Neural crest cell (in vitro differentiated cells): ENCODE measurements at places on chromosomes 12 and 14.

GRCh38 chr12:114821570-114821969 lies 137.6 kb upstream of the TBX3 start:
- no peak for DNase-seq

GRCh38 chr12:102481705-102482425 lies 1.5 kb upstream of the IGF1 start:
- no peak for DNase-seq

GRCh38 chr14:33463731-33464130 lies 487.1 kb downstream of the EGLN3 start:
- DNase-seq: no peak

DNA sequence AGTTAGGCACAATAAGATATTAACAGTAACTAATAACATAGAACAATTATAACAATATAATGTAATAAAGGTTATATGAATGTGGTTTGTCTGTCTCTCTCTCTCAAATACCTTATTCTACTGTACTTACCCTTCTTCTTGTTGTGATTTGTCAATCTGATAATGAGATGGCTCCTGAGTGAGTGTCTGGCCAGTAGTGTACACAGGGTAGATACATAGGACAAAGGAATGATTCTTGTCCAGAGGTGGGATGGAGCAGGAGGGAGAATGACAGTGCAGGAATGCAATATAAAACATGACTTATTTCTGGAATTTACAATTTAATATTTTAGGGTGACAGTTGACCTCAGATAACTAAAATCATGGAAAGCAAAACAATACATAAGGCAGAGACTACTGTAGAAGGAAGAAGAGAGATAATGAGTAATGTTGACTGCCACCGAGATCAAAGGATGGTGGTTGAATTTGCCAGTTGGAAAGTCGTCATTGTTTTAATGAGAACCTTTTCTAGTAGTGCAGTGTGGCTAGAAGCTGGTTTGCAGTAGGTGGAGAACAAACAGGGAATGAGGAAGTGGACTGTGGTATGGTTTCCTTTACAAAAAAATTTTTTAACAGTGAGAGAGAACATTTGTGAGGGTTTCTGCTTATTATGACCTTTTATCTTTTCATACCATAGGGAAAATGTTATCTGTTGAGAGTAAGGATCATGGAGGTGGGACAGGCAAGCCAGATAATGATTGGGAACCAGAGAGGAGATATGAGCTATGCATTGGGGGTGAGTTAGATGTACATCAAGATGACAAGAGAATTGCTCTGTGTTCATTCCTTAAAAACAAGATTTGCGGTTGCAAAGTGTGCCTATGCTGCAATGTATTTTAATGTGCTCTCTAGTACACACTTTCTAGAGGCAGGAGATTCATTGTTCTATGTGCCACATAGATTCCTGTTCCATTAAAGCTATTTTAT lies 458.3 kb downstream of the BTG1 start:
- no peak for DNase-seq

DNA sequence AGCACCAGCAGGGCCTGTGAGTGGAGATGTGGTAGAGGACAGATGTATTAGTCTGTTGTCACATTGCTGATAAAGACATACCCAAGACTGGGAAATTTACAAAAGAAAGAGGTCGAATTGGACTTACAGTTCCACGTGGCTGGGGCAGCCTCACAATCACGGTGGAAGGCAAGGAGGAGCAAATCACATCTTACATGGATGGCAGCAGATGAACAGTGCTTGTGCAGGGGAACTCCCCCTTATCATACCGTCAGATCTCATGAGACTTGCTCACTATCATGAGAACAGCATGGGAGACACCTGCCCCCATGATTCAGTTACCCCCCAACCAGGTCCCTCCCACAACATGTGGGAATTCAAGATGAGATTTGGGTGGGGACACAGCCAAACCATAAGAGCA lies 361.9 kb downstream of the VRK1 start:
- DNase-seq: no peak

DNA sequence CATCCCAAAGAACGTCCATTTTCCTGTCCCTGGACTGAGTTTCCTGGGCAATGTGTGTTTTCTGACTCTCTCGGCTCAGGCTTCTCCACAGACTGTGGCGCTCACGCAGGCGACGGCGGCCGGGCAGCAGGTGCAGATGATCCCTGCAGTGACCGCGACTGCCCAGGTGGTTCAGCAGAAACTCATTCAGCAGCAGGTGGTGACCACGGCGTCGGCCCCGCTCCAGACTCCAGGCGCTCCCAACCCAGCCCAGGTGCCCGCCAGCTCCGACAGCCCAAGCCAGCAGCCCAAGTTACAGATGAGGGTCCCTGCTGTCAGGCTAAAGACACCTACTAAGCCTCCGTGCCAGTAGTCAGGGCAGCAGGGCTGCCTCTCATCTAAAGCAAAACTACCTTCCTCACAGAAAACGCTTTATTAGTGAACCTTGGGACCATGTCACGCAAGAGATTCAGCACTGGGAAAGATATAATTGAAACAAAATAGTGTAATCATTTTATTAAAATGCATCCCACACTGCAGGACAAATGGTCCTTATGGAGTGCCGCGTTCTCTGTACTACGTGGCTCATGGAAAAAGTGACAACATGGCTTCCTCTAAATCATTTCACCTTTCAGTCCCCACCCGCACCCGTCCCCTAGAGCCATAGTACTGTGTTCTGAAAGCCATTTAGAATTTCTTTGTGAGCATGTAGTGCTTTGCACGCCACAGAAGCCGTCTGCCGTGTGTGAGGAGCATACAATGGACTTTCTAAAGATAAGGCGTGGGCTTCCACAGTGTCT lies 66.6 kb downstream of the DDX51 start:
- no peak for DNase-seq

- DNase-seq: no peak
Observed at GRCh38 chr12:49796155-49796554, 32.1 kb downstream of the NCKAP5L start.

GRCh38 chr12:47286676-47287075 lies 206.9 kb upstream of the AMIGO2 start:
- DNase-seq: no peak

GRCh38 chr14:74934041-74934440 lies 11.0 kb upstream of the RPS6KL1 start:
- no peak for DNase-seq

DNA sequence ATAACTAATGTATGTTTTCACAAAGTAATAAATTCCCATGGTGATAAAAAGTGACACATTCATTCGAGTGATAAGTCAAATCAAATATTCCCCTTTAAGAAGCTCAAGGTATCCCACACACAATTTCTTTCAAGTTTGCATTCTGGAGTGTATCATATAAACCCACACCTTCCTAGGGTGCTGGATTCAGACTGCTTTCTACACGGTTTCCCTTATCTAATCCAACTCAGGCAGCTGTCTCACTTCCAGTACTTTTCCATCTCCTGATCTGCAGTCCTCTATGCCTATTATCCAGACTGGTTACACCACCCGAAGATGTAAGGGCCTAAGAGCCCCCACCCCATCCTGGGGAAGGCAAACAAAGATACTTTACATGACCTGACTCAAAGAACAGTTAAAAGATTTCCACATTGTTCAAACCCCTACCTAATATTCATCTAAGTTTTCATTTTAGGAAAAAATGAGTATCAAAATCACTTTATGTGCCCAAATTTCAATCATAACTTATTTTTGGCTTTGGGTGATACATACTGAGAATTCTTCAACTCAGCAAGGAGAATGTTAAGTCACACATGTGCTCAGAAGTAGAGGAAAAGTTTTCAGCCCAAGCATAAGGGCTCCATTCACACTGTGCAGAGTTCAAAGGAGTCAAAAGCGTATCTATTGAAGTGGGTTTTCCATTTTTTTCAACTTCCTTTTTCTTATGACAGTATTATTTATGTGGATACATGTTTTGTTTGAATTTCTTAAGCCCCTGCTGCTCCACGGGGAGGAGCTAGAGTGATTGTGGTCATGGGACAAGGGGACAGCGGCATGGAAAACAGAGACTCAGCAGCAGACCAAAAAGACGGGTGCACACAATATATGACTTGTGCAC lies 41.8 kb downstream of the CORO1C start:
- peak; percentile 37 for DNase-seq

- no peak for DNase-seq
Observed at GRCh38 chr12:50248411-50248810, 34.9 kb downstream of the LIMA1 start.

DNA sequence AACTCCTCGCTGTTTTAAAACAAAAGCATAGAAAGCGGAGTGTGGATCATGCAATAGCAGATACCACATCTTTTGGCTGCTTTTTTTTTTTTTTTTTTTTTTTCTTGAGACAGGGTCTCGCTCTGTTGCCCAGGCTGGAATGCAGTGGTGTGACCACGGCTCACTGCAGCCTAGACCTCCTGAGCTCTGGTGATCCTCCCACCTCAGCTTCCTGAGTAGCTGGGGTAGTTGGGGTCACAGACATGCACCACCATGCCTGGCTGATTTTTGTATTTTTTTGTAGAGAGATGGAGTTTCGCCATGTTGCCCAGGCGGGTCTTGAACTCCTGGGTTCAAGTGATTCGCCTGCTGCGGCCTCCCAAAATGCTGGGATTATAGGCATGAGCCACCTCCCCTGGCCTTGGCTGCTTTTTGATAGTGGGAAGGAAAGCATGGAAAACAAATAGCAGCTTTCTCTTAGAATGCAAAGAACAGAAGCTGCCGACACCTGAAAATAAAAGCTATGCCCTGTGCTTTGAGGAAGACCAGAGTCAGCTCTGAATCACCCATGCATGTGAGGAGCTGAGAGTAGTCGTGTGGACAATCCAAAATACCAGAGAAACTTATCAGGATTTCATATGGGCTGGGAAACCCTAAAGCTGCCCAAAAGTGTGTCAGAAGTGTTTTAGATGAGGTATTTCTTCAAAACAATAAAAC lies 3.6 kb upstream of the ELK3 start:
- DNase-seq: no peak

- no peak for DNase-seq
Observed at GRCh38 chr12:42865282-42865681, 275.7 kb upstream of the PRICKLE1 start.

- no peak for DNase-seq
Observed at GRCh38 chr14:79542121-79542520, 669.2 kb downstream of the DIO2 start.

DNA sequence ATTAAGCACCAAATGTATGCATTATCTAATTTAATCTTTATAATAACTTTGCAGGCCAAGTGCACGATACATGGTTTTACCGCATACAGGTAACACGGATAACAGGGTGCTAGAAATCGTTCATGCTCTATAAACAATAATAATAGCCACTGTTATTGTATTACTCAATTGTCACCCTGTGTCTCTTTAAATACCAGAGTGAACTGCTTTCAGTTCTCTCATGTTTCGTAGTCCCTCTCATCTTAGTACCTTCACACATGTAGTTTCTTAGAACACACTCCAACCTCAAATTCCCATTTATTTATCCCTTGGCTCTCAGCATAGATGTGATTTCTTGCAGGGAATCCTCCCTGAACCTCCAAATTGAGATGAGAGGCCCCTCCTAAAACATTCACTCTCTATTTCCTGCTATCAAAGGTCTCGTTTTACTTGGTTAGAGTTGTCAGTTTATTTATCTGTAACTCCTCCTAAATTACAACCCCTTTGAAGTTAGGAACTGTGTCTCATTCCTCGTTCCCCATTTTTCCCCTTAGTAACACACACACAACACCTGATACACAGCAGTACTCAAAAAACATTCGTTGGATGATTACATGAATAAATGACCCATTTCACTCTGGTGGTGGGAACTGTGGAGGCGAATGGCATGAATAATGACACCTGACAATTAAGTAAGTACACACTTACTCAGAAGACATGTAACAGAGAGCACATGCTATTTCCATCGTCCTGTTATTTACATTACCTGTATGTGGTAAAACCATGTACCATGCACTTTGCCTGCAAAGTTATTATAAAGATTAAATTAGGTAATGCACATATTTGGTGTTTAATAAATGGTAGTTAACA lies 134.6 kb downstream of the BTG1 start:
- DNase-seq: no peak

DNA sequence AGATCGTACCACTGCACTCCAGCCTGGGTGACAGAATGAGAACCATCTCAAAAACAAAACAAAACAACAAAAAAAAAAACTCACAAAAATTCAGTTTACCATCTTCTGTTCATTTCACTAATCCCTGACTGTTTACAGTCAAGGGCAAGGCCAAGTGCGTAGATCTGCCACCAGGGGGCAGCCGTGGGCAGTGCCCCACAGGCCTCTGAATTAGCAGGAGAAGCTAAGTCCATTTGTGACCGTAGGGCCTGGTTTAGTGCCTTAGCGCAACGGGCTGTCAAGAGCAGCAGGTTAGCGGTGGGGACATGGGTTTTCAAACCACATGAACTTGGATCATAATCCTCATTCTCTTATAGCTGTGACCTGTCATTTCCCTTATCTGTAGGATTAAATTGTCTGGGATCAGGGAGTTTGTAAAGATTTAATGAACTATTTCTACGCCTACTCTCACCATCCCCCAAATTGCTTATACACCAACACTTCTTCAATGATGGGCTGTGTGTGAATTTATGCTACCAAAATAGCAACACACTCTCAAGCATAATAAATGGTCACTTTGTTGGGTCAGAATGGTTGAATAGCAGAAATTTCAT lies 49.0 kb downstream of the KCTD10 start:
- peak; percentile 78 for DNase-seq

DNA sequence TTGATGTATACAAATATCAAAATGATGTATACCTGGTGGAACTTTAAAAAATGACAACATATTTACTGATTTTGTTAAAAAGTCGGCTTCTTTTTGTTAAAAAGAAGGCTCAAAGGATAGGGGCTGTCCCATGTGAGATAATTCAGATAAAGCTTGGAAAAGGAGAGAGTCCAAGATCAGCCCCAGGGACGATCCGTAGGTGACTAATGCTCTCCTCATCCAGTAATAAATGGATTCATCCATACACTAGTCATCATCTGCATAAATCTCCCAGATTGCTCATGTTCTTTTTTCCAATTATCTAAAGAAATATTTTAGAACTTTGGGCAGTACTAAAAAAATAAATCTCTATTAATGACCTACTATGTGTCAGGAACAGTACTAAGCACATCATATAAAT lies 23.4 kb upstream of the FSCB start:
- no peak for DNase-seq

DNA sequence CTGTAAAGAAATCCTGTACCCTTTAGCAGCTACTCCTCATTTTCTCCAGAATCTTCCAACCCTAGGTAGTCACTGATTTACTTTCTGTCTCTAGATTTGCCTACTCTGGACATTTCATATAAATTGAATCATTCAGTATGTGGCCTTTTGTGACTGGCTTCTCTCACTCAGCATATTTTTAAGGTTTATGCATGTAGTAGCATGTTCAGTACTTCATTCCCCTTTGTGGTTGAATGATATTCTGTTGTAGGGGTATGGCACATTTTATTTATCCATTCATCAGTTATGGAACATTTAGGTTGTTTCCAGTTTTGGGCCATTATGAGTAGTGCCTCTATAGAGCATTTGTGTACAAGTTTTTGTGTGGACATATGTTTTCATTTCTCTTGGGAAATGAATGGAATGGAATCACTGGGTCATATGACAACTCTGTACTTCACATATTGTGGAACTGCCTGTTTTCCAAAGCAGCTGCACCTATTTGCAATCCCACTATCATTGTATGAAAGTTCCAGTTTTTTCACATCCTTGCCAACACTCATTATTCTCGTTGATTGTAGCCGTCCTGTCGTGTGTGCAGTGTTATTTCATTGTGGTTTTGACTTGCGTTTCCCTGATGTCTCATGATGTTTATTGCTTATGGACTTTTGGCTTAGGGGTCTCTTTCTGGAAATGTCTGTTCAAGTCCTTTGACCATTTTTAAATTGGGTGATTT lies 57.2 kb downstream of the ATF7IP start:
- no peak for DNase-seq
